SIG-M5 (cell line): ENCODE measurements at places on chromosomes 5 and 9.

DNA sequence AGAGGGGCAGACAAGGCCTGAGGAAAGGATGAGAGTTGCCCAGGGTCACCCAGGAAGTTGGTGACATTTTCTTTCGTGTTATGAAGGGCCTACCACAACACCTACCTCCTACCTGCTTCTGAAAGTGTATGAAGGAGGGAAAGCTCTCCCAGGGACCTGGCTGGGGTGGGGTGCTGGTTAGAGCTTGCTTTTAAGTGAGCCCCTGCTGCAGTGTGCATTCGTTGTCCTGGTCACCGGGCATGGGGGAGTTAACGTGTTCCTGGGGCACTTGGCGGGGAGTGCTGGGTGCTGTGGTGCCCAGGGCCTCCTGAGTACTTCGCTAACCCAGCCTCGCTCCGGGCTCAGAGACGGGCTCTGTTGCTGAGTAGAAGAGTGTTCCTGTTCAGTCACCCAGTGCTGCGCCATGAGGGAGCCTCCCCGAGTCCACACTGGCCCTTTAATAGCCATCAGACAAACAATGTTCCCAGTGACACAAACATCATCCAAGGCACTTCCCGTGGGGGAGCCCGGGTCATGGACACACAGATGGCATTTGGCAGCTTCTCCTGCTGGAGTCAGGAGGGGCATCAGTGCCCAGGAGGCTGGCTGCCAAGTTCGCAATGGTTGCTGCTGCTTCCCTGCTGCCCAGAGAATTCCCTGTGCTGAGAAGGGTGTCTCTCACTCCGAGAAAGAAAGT, 85.7 kb downstream of the AMBP start:
- DNase-seq = no peak

- no peak for DNase-seq
Observed at GRCh38 chr9:21994556-21995005, at the start of gene CDKN2B-AS1. Gene CDKN2B-AS1 (plus strand): TSS chr9:21994791.

GRCh38 chr9:136321561-136321960, 5.8 kb upstream of the GPSM1 start:
- no peak for DNase-seq

DNA sequence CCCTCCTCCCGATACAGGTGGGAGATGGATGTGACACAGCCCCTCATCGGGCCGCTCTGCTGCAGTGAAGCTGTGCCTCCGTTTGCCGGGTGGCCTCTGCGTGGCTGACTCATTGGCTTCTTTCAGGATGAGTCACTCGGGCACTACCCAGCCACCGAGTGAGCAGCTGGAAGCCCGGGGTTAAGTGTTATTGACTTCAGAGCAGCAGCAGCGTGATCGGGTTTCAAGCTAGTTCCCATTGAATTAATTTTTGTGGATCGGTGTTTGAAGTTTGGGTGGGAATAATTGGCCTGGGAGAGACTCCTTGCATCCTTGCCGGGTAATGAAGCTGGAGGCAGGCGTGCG, 266.4 kb upstream of the IRX4 start:
- no peak for DNase-seq

GRCh38 chr9:13282998-13283397, 3.5 kb upstream of the MPDZ start:
- no peak for DNase-seq

GRCh38 chr9:69076550-69076949, 41.0 kb downstream of the FXN start:
- no peak for DNase-seq
